ENCODE measurements at places on chromosomes 16 and 17.

- DNase-seq: no peak
These were observed 292.7 kb downstream of the IRF8 start for GRCh38 chr16:86191663-86192062.

- no peak for DNase-seq
These were observed 12.6 kb upstream of the ATP6V0C start for GRCh38 chr16:2500918-2501750.

- DNase-seq: no peak
These were observed 177.3 kb upstream of the RBL2 start for GRCh38 chr16:53257001-53257400.

- DNase-seq: no peak
These were observed 411.3 kb downstream of the SNX29 start for GRCh38 chr16:12387786-12388185.

Measured in amniotic stem cell (primary cell).